Hematopoietic multipotent progenitor cell treated with erythropoietin and hydrocortisone succinate and interleukin-3 and kit ligand, for 15 days (in vitro differentiated cells): ENCODE measurements at places on chromosomes 16 and 17.

DNA sequence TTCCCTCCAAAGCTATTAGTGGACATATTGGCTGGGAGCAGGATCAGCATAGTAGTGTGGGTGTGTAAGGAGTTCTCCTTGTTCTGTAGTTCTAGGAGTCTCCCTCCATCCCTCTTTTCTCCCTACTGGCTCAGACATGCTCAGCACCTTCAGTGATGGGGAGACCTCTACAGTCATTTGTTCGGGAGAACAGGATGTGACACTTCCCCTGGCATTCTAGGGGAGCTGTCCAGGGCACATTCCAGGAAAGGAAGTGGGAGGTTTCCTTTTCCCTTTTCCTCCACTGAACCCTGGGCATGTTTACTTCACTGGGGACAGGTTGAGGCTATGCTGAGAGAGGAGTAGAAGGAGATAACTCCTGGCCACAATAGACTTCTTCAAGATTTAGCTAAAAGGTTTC lies 86.5 kb downstream of the MYH13 start:
- no peak for DNase-seq

DNA sequence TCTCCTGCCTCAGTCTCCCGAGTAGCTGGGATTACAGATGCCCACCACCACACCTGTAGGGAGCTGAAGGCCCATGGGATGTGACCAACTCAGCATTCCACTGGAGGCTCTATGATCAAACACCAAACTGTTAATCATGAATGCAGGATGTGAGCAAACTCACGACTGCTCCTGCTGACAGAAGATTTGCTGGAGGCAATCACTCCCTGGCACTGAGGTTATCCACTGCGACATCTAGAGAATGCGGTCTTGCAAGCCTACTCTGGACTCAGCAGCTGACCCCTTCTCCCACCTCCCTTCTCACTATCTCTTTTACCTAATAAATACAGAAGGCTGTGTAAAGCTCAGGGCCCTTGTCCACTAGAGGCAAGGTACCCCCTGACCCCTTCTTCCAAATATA lies 4.9 kb downstream of the TEX14 start:
- no peak for DNase-seq

- peak; percentile 83 for DNase-seq
Observed at GRCh38 chr16:67514382-67514828, 14.2 kb upstream of the RIPOR1 start.

DNA sequence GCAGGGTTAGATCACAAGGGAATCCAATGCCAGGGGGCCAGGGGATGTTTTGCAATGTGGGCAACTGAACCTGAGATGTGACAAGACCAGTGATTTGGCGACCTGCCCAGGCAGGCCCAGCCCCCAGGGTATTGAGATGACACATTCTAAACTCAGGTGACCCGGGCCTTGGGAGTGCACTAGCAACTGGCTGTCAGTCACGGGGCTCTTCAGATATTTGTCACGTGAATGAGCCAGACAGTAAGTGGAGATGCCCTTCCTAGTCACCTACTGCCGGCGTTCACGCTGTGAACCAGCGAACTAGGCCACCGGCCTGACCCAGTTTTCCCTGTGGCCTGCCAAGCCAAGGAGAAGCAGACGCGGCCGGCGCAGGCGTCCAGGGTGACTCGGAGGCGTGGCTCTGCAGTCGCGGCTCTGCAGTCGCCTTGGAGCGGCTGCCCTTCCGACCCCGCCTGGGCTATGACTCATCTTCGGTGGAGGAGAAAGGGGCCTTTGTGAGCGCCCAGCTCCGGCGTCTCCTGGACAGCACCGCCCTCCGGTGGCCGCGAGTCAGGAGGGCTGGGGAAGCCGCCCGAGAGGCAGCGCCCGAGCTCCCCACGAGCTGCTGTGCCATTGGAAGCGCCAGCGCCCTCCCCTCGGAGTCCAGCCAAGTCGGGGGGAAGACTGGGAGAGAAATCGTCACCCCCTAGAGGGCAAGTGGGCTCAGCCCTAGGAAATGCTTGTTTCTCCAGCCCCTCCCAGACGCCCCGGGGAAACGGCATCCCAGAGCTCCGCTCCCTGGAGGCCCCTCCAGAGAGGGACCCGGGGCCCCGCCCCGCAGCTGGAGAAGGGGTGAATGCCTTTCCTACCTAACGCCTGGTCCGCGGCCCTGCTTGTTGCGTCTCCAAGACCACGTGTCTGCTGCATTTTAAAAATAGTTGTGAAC lies 38.8 kb downstream of the WSB1 start:
- peak; percentile 92 for DNase-seq

- no peak for DNase-seq
Observed at GRCh38 chr17:79668344-79669250, 57.7 kb upstream of the RBFOX3 start.

GRCh38 chr16:2771496-2772402 lies 5.3 kb downstream of the ELOB start:
- DNase-seq = no peak

GRCh38 chr17:76461765-76462555 lies 5.4 kb upstream of the AANAT start:
- DNase-seq = no peak

GRCh38 chr16:82639666-82640336 lies 13.0 kb downstream of the CDH13 start:
- no peak for DNase-seq

- no peak for DNase-seq
Observed at GRCh38 chr17:2174468-2175293, 119.8 kb downstream of the HIC1 start.

DNA sequence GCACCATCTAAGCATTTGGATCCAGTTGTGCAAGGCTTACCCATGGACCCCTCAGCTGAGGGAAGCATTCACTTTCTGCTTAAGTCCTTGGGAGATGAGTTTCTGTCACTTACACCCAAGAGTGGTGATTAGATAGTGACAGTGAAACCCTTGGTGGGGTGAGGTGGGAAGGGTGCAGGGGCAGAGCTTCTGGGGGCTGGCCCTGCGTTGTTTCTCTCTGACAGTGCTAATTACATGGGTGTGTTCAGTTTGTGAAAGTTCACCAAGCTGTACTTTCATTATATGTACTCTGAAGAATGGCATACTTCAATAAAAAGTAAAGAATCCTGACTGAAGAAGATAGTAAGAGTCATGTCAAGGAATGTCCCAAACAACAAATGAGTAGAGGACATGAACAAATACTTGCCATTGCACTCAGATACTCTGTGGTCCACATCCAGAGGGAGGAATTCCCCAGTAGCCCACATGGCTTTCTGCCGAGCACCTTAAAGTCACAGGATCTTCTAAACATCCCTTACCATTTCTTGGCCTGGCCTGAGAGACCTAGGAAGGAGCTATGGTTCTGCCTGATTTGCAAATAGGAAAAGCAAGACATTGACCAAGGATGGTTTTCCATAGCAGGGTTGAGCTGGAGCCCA lies 8.4 kb downstream of the CHST6 start:
- DNase-seq = no peak

- DNase-seq = no peak
Observed at GRCh38 chr16:66522816-66523590, 26.9 kb downstream of the TK2 start.

DNA sequence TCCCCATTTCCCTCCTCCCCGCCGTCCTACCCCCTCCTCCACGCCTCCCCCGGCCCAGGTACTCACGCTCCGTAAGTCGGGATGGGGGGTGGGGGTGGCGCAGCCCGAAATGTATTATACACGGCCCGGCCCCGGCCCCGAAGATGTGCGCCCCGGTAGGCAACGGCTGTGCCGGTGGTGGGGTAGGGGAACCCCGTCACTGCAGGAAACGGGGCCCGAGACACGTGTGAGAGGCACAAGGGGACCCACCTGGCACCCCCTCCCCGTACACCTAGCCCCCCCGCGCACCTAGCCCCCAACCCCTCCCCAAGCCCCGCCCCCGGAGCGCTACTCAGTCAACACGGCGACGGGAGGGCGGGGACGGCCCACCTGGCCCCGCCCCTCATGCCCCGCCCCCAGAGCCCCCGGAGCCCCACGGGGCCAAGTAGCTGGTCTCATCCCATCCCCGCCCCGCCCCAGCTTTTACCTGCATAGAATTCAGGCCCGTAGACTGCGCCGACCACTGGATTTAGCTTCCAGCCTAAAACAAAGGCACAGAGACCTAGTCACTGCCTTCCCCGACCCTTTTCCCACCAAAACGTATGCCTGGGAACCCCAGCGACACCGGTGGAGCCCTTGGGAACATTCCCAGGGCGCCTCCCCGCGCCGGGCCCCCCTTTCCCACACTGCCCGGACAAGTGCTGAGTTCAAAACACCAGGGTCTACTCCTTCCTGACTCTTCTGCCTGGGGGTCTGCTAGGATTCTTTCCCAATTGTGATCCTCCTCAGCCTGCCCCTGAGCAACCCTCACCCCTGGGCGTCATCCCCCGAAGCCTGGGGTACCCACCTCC lies 22.8 kb downstream of the ENGASE start:
- no peak for DNase-seq

GRCh38 chr16:28277537-28278388 lies 14.6 kb upstream of the SBK1 start:
- peak; percentile 72 for DNase-seq

- DNase-seq = no peak
Observed at GRCh38 chr17:61064087-61064951, 335.3 kb upstream of the TBX2 start.

DNA sequence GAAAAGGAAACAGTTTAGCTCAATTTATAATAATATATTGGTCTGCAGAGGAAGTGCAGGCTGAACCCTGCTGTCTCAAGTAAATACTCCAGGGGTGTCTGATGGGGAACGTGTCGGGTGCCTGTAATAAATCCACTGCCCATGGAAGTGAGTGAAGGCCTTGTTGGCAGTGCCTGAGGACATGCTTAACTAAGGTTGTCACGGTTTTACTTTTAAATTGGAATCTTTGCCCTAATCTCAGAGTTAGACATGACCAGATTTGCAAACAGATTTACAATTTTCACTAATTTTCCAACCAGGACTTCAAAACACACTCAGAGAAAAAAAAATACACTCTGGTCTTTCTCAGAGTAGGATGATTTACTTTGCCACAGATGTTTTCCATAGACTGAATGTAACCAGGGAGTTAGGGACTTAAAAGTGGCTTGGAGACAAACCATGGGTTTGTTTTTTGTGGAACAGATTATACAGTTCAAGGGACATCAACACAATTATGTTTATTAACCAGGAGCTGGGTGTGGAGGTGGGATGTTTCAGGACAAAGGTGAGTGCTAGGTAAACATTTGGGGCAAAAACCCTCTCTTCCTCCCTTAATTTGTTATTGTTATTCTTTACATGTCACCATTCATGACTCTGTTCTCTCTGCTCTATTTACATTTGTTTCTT lies 144.5 kb downstream of the FTO start:
- DNase-seq = no peak

GRCh38 chr16:19114359-19115147 lies 789 bp downstream of the ITPRIPL2 start:
- no peak for DNase-seq

DNA sequence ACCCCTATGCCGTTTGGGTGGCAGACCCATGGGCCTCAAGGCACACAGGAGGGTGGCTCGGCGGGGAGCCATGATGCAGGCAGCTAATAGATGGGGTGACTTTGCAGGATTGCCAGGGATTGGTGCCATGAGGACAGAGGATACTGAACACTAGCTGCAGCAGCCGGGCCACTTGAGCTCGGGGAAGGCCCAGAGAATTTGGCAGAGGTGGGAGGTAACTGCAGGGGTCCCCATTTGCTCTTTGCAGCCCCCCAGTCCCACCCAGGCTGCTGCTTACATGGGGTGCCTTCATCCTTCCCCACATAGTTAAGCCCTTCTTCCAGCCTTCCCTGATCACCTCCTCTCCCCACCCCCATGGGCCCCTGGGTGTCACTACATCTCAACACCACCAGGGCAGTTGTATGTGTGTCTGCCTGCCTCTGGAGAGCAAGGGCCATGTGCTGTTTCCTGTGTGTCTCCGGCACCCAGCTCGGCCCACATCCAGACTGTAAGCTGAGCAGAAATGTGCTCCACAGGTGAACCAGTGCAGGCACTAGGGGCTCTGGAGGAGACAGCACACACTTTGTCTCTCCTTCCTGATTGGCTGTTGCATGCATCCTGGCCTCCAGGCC lies 52.0 kb downstream of the SREBF1 start:
- DNase-seq = no peak

GRCh38 chr17:80513892-80514291 lies 30.7 kb upstream of the RPTOR start:
- no peak for DNase-seq

DNA sequence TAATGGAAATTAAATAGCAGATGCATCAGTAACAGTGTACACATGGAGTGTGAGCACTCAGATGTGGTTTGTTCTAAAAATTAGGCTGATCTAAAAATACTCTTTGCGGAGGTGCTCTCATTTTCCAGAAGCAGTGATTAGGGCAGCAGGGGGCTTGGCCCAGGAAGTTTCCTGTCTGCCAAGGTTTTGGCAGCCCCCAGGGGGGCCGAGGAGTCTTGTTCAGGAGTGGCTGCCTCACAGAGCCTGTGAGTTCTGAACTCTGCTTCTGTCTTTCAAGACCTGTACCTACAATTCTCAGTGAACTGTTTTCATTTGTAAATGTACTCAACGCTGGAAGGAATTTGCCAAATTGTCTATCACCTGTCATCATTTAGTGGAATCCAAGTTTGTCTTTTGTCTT lies 388.4 kb upstream of the CDH11 start:
- no peak for DNase-seq

GRCh38 chr16:10128397-10129258 lies 53.6 kb downstream of the GRIN2A start:
- DNase-seq = no peak

GRCh38 chr17:67328026-67328425 lies 38.4 kb downstream of the PSMD12 start:
- DNase-seq = no peak
